ENCODE measurements at places on chromosomes 1 and 21. TPM values are rescaled to one million over a fixed set of nuclear protein-coding genes. Genes with fewer than 3 reads are reported as not detected.

DNA sequence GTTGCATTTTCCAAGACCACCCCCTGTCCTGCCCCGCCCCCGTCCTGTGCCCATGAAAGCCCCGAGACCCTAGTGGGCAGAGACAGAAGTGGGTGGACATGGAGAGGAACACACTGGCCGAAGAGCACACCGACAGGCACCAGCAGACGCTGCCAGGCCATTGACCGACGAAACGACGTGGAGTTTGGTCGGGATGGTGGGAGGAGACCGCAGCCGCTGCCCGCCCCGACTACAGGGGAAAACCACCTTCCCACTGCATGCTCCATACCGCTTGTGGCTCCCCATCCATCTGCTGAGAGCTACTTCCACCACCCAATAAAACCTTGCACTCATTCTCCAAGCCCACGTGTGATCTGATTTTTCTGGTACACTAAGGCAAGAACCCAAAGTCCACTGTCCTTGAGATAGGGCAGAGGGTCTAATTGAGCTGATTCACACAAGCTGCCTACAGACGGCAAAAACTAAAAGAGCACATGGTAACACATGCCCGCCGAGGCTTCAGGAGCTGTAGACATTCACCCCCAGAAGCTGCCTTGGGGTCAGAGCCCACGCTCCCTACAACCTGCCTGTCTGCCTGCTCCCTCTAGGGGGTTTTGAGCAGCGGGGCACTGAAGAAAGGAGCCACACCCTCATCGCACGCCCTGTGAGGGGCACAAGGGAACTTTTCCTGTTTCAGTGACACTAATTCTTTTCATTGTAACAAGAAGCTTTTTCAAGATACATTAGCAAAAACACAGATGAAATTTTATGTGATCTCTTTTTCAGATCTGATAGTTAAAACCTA is 81.2 kb upstream of the RAB3GAP2 start:
- H3K27me3 ChIP-seq, result no peaks in the 10 kb centered on the region
- H3K4me3 ChIP-seq, result no peak overlapping the region
- H3K27ac ChIP-seq, result no peak overlapping the region
- DNase-seq, result no peak
- H3K4me1 ChIP-seq, result peaks cover 29% of the 10 kb centered on the region

- no peak overlapping the region for H3K4me3 ChIP-seq
- DNase-seq, result no peak
- H3K4me1 ChIP-seq, result no peaks in the 10 kb centered on the region
- H3K27me3 ChIP-seq, result peaks cover 89% of the 10 kb centered on the region
Measured at GRCh38 chr1:39787468-39787867, 1.2 kb downstream of the BMP8B start.

DNA sequence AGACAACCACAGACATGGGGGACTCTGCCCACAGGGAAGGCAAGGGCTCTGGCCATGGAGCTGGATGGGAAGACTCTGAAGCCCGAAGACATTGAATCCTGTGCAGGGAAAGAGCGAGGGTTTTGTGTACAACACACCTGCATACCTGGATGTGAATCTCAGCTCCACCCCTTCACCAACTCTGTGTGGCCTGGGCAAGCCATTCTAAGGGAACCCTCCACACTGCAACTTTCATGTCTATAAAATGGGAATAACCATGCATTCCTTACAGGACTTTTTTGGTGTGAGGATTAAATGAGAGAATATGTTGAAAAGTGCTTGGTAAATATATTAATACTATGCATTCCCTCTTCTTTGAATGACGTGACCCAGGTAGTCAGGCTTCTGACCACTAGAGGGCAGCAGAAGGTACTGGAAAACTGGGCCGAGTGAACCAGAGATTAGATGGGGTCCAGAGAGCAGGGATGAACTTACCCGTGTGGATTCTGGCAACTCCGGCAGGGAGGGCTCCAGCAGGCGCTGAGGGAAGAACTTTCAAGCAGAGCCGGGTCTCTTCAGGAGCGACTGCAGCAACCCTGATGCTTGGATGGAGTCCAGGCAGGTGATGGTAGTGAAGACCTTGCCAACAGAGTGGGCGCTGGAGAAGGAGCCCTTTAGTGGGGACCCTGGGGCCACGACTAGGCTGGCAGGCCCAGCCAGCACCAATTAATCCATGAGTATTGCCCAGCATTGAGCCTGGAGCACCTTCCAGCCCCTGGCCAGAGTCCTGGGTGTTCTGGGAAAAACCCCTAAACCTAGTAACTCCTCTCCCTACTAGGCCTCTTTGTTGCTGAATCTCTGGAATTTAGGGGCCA is 834 bp upstream of the ELF3 start:
- peaks cover 12% of the 10 kb centered on the region for H3K36me3 ChIP-seq
- peaks cover 30% of the 10 kb centered on the region for H3K4me1 ChIP-seq
- no peaks in the 10 kb centered on the region for H3K27me3 ChIP-seq
- no peak overlapping the region for H3K4me3 ChIP-seq

NBPF26 gene
- 17.2 TPM for total RNA-seq

DNA sequence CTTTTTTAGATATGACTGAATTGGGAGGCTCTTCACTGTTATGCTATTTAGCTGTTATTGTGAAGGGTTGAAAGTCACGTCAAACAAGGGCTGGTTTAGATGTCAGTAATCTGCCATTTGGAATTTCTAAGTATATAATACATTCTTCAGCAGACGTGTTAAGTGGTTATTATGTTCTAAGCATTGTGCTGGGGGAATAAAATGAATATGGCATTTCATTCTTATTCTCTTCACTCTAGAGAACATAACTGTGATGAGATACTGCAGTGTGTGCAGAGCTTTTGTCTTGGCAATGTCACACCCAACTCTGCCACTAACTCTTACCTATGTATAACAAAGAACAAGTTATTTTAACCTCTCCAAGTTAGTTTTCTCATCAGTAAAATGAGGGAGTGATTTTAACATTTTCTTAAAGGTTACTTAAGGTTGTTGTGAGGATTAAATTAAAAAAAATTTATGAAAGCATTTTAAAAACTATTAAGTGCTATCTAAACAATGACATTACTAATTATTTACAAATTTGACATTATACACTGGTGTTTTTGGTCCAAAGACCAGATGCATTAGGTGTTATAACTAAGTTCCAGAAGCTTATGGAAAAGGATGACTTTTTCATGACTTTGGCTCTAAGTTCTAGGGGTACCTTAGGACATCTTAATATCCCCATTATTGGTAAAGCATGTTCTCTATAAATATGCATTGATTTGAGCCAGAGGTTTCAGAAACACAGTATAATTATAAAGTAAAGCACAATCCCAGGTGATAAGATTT is 58.3 kb downstream of the SLC30A7 start:
- no peak overlapping the region for H3K27ac ChIP-seq
- H3K4me3 ChIP-seq, result no peak overlapping the region
- no peak for DNase-seq
- H3K4me1 ChIP-seq, result peaks cover 23% of the 10 kb centered on the region
- H3K36me3 ChIP-seq, result peaks cover 7% of the 10 kb centered on the region

DNA sequence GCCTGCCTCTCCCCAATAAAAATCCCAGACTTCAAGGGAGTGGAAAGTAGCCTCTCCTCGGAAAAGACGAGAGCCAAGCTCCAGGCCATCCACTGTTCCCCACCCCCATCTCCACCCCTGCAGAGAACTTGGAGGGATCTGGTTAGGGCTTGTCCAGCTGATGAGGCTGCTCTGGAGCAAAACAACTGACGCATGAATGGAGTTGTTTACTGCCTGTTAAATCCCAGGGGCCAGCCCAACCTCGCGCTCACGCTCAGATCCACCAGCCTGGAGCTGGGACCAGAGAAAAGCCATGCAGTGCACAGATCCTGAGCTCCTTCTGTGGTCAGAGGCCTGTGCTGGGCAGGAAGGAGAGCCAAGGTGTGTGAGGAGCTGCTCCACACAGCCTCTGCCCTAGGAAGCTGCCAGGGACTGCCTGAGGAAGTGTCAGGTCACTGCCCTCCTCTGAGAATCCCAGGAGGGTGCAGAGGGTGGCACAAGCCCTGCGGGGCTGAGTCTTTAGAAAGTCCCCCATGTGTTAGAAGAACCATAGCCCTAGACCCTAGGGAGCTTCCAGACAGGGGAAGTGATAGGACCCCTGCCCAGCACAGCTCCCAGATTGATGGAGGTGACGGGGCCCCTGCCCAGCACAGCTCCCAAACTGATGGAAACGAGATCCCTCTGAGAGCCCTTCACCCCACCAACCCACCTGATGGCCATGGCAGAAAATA is 109.0 kb upstream of the IPO9 start:
- no peak for DNase-seq
- peak overlapping the region; percentile 74 for H3K27ac ChIP-seq
- peaks cover 59% of the 10 kb centered on the region for H3K4me1 ChIP-seq
- no peaks in the 10 kb centered on the region for H3K27me3 ChIP-seq
- H3K4me3 ChIP-seq, result no peak overlapping the region

DNA sequence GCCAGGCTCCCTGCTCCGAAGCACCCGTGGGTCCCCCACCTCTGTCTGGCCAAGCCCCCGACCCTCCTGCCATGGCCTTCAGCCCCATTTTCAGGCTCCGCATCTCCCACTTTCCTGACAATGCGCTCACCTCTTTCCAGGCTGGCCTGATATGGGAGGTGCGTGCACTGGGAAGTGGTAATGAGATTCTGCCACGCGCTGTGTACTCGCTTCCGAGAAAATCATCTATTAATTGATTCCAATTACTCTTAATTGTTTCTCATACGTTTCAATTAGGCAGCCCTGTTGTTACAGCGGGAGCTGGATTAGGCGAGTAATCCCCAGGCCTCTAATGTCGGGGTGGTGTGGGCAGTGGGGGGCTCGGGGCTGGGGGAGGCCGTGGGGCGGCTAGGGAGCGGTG is 122.4 kb upstream of the ARHGEF16 start:
- no peak overlapping the region for H3K4me3 ChIP-seq
- H3K27ac ChIP-seq, result peak overlapping the region; percentile 91
- no peaks in the 10 kb centered on the region for H3K36me3 ChIP-seq
- H3K4me1 ChIP-seq, result peaks cover 82% of the 10 kb centered on the region

GRCh38 chr1:12146343-12147112 is 20.3 kb upstream of the TNFRSF1B start:
- no peak overlapping the region for H3K4me3 ChIP-seq
- no peak overlapping the region for H3K27ac ChIP-seq
- H3K4me1 ChIP-seq, result no peaks in the 10 kb centered on the region
- H3K27me3 ChIP-seq, result no peaks in the 10 kb centered on the region

GRCh38 chr1:154430903-154431302 is 25.8 kb downstream of the IL6R start:
- H3K36me3 ChIP-seq, result no peaks in the 10 kb centered on the region
- no peak overlapping the region for H3K27ac ChIP-seq
- H3K27me3 ChIP-seq, result no peaks in the 10 kb centered on the region
- peaks cover 37% of the 10 kb centered on the region for H3K4me1 ChIP-seq
- DNase-seq, result peak; percentile 46

PTPN22 gene
- total RNA-seq, result not detected

EFNA4 gene
- 36.0 TPM for total RNA-seq

RNU1-2 gene
- total RNA-seq, result under 0.01 TPM
